ENCODE measurements at places on chromosomes 4 and X.

DNA sequence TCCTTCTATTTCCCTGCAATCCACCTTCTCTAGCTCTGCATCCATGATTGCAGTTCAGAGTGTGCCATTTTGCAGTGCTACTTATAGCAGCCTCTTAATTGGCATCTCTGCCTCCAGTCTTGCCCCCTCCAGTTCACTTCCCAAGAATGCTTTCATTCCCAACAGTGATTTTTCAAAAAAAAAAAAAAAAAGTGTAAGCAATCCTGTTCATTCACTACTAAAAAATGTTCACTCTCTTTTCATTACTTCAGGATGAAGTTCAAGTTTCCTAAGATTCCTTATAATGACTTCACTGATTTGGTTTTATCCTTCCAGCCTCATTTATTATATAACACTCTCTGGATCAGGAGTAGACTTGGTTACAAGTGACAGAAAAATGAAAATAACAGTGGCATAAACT lies 124.7 kb upstream of the LNX1 start:
- DNase-seq, result peak; percentile 35

- no peak for DNase-seq
Observed at GRCh38 chr4:35365186-35365585, 879.1 kb downstream of the ARAP2 start.

GRCh38 chr4:85784947-85785346 lies 310.0 kb downstream of the ARHGAP24 start:
- DNase-seq, result no peak

DNA sequence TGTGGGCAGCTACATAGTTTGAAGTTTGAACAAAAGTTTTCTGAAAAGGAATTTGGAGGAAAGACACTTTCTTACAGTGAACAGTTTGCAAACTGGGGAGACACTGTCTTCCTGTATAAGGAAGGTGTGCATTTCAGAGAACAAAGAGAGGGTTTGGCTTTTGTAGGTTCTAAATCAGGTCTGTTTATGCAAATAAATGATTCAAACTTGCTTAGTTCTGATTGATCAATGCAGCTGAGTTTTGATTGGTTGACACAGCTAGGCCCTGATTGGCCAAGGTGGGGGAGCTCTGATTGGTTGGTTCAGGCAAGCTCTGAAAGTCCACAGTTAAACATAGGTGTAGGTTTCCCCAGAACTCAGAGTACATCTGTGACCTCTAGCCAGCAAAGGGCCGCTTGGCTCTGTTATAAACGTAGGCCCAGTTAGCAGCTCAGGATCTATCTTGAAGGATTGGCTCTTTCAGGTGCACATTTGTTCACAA lies 63.0 kb upstream of the ENPP6 start:
- no peak for DNase-seq

DNA sequence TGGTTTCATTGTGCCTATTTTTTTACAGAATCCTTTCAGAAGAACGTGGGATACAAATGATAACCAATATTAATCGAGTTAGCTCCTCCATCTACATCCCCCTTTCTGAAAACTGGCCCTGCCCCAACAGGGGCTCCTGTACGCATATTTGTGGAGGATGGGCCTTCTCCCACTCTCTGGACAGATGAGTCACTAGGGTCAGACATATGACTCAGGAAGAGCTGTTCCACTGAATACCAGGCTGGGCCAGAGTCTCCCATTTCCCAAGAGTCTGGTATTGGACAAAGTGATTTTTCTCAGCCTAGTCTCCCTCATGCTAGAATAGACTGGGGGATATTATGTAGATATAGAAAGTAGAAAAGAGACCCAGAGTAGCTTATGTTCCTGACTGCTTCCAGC lies 142.4 kb downstream of the TSPAN5 start:
- peak; percentile 96 for DNase-seq

GRCh38 chr4:10094841-10095240 lies 21.8 kb downstream of the WDR1 start:
- no peak for DNase-seq

DNA sequence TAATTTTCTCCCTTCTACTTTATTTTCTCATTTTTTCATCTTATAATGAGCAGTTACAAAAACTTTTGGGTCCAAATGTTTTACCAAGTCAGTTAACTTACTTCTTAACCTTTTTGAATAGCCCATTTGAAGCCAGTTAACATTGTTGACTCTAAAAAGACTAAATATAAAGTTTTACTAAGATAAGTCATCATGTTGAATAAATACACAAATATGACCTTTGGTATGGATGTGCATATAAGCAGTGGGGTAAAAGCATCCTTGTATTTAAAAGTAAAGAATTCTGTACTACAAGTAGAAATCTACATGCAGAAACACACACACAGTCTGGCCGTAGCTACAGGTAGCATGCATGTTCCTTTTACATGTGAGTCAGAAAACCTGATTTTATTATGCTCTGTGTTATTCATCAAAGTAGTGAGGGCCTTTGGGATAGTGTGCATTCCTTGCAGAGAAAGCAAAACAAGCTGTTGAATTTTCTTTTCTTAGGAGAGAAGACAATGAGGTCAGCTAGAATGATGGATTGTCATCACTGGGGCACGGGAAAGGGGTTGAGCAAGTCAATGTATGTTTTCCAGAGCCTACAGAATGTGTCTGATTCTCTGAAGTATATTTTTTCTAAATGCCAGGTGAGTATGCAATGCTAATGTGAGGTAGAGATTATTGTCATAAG lies 533.2 kb upstream of the AGA start:
- peak; percentile 0 for DNase-seq

GRCh38 chr4:27620886-27621285 lies 760.2 kb downstream of the STIM2 start:
- DNase-seq, result no peak

DNA sequence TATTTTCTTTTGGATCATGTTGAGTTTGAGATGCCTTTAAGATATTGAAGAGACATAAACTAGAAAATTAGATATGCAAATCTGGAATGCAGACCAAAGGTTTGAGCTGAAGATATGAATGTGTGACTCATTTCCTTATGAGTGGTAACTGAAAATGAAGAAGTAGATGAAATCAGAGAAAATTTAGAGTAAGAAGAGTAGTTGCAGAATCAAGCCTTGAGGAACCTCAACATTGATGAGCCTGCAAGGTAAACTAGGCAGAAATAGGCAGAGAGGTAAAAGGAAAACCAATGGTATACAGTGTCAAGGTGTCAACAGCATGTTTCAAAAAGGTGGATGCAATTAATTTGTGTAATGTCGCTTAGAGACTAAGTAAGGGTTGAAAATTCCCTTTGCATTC lies 142.8 kb downstream of the MOSPD2 start:
- no peak for DNase-seq

- DNase-seq, result peak; percentile 24
Observed at GRCh38 chr4:84697615-84698201, 114.8 kb downstream of the CDS1 start.

DNA sequence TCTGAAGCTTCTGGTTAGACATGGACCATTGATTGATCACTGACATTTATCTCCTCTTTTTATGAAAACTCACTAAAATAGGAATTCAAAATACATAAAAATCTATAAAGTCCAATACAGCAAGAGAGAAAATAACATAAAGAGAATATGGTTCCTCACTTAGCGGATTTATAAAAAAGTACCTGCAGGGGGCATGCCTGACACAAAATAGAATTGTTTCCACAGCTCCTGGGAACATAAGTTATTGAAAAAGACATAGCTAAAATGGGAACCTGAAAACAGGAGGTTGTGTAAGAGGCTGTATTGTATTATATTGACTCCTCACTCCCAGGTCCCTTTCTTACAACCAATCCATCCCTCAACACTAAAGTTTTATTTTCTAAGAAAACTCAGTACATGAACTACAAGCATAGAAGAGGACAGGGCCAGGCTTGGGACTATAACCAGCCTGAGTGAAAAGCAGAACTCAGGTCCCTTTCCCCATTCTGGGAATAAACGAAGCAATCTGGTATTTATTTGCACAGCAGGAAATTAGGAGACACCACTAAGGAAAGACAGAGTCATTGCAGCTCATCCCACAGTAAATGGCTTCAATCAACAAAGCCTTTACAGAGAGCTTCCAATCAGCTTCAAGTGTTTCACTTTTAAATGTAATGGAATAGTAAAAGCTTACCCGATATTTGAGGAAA lies 121.1 kb upstream of the NDST4 start:
- peak; percentile 39 for DNase-seq

GRCh38 chr4:98110214-98110613 lies 33.1 kb downstream of the STPG2 start:
- no peak for DNase-seq

Data from mesenchymal stem cell (in vitro differentiated cells and primary cell).